Fibroblast of skin of abdomen (primary cell): ENCODE measurements at places on chromosomes 3 and 15.
A peak's percentile ranks its signal among the peaks of the same experiment; 100 is the strongest.

DNA sequence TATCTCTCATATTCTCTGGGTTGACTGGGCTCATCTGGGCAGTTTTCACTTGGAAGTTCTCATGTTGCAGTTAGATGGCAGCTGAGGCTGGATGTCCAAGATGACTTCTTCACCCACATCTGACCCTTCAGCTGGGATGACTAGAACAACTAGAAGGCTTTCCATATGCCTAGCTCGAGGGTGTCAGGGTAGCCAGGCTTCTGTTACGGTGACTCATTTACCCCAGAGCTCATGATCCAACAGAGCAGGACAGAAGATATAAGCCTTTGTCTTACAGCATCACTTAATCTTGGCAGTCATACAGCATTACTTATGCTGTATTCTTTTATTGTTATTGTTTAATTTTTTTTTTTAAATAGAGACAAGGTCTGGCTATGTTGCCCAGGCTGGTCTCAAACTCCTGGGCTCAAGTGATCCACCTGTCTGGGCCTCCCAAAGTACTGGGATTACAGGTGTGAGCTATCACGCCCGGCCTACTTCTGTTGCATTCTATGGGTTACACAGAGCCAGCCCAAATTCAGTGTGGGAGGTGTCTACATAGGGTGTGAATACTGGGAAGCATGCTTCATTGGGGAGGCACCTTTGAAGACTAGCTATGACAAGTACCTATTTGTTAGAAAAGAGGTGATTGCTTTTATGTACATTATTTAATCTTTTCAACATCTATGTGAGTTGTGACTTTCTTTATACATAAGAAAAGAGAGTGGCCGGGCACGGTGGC lies 10.7 kb downstream of the HMCES start:
- no peak for DNase-seq

DNA sequence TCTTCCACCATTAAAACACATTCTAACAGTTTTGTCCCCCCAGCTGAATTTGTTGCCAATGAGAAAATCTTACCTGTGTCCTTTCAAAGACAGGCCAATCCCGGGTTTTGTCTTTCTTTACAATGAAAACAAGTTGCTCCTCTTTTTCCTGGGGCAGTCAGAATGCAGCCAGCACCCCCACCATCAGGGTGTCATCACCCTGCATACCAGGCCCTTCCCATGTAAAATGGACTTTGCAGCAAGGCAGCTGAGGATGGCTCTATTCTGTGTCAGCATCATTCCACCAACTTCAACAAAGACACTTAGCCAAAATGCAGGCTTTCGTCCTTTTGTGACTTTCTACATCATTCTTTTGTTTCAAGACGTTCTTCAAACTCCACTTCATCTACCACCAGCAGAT lies 490.9 kb downstream of the OCA2 start:
- DNase-seq, result no peak

GRCh38 chr3:141439589-141439988 lies 47.2 kb upstream of the RASA2 start:
- no peak for DNase-seq

- DNase-seq, result no peak
Observed at GRCh38 chr3:195771646-195772300, 40.0 kb downstream of the MUC4 start.

DNA sequence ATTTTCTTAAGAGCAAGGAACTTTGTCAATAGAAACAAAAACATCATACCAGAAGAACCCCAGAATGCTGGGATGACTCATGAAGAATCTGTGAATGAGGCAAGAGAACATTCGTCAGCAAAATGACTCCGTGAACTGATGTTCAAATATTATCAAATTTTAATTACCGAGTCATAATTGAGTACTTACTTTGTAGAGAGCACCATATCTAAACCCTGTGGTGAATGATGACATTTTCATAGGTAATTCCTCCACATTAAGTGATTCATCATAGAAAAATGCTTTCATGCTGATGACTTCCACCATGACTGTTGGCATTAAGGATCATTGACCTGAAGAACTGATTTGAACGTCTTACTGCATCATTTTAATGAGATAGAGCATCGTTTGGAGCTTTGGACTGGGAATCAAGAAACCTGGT lies 56.3 kb downstream of the PPARG start:
- peak; percentile 64 for DNase-seq

- no peak for DNase-seq
Observed at GRCh38 chr3:136428167-136428566, 178.0 kb downstream of the PCCB start.

DNA sequence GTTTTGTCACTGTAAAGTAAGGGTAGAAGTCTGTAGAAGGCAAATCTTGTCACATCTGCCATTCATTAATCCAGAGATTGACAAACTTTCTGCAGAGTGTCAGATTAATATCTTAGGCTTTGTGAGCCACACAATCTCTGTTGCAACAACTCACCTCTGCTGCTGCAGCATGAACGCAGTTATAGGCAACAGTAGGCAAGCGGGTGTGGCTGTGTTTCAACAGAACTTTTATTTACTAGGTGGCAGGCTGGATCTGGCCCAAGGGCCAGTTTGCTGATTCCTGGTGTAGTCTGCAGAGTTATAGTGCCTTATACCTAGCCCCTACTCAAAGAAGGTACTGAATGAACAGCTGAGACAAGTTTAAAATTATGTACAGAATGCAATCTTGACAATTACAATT lies 396.7 kb downstream of the FOXP1 start:
- DNase-seq, result no peak

DNA sequence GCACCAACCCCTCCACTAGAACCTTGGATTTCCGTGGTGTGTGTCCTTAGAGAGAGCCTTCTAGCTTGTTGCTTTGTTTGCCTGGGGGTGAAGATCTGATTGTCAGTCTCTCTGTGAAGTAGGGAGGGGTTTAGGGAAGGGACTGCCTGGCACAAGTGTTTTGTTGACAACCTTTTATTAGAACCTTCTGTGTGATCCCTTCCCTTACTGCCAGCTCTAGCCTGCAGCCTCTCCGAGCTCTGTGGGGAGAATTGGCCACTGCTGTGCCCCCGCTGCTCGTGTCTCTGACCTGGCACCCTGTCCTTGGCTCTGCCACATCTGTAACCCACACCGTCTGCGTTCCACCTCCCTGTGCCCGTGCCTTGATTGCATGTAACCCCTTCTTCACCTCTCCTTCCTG lies 30.9 kb upstream of the PCSK6 start:
- DNase-seq, result no peak

DNA sequence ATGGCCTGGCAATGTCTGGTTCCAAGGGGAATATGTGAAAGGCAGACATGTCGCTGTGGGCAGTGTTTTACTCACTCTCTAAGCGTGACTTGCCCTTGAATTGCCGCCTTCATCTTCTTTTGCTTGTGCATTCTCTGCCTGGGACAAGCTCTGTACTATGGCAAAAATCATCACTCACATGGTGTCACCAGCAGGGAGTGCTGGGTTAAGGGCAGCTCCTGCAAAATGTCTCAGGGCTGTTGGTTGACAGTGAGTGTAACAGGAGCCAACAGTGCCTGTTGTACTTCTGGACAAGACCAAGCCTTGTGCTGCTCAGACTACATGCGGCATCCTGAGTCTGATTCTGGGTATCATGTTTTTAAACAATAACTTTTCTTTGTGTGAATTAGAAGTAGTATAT lies 45.3 kb upstream of the KY start:
- no peak for DNase-seq

DNA sequence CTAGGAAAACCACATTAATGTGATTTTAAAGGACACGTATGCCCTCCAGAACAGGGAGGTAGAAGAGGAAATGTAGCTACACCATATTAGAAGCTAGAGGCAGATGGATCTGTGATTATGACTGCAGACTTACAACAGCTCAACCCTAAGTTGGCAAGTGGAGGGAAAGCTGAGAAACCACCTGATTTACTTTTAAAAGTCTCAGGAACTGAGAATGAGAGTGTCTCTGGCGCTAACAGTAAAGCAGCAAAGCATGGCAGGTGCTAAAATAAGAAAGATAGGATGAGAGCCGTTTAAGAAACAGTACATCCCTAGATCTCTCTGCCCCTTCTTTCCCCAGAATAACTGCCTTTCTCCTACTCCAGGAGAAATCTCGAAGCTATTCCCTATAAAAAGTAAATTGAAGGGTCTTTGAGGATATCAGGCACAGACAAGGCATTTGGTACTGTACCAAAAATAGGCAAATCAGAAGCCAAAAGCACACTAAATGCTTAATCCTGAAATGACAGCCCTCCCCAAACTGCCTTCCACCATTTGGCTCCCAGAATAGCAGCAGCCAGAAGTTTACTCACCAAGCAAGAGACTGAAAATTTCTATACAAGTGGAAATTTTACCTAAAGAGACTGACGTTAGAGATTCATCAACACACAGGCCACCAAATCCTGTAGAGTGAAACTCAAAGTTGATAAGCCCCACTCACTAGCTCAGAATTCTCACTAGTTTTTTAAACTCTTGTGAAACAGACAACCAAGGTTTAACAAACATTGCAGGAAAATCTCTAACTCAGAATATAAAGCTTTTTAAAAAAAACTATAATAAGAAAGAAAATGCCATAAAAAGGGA lies 34.3 kb upstream of the PARP14 start:
- DNase-seq, result no peak

GRCh38 chr3:76353683-76354082 lies 568.3 kb upstream of the ZNF717 start:
- DNase-seq, result no peak

DNA sequence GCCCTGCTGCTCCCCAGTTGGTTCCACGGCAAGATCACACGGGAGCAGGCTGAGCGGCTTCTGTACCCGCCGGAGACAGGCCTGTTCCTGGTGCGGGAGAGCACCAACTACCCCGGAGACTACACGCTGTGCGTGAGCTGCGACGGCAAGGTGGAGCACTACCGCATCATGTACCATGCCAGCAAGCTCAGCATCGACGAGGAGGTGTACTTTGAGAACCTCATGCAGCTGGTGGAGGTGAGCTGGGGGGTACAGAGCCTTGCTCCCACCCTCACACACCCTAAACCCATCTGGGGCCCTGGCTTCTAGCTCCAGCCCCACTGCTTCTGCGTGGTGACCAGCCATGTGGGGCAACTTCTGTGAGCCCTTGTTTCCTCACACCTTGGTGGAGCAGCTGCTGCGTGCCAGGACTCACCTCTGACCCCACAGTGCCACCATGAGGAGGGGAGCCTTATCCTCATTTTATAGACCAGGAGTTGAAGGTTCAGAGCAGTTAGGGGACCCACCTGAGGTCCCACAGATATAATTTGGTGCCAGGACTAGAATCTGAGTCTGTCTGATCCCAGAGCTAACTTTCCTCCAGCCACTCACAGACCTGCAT lies 13.3 kb upstream of the LMAN1L start:
- DNase-seq, result no peak

- no peak for DNase-seq
Observed at GRCh38 chr3:167821248-167821805, 85.8 kb downstream of the SERPINI1 start.

DNA sequence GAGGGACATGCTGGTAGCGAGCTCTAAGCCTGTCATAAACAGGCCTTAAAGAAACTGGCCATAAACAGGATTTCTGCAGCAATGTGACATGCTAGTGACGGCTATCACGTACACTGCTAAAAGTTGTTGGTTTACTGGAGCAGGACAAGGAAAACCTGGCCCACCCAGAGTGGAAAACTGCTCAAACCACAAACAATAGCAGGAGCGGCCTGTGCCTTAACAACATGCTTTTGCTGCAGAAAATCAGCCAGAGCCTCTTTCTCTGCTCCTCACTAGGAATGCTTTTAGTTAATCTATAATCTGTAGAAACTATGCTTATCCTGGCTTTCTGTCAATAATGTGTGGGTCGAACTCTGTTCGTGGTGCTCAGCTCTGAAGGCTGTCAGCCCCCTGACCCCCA lies 202.9 kb upstream of the UBE3A start:
- no peak for DNase-seq
